ENCODE measurements at places on chromosomes 2 and 18. TPM values are rescaled to one million over a fixed set of nuclear protein-coding genes. Genes with fewer than 3 reads are reported as not detected.

DNA sequence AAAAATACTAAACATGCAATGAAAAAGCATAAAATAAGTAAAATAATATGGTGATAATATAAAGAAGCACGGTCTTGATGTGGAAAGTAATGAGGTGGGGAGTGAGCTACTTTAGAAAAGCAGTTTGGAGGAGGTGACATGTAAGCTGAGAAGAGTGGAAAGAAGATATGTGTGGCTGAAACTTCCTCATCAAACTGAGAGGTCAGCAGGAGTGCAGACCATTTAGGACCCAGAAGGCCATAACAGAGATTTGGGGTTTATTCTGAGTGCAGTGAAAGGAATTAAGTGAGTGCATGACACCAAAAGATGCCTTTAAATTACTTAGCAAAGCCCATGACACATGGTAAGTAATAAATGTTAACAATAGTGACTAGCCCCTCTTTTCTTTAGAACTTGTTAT lies 24.4 kb upstream of the TMEM182 start:
- DNase-seq, result no peak

DNA sequence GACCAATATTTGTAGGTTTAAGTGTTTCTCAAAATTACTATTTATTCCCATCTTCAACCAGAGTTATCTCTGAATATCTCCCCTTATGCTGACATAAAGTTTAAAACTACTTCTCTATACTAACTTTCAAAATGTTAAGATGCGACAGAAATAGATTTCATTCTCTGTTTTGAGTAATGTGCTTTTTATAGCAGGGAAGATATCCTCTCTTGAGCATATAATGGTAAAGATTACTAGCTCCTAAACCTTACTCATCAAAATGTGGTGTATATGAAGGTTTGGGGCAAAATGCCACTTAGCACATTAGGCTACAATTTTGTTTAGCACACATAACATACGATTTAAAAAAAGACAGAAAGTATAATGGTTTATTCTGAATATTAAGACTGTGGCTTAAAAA lies 54.4 kb downstream of the CWC22 start:
- no peak for DNase-seq

- DNase-seq, result no peak
Observed at GRCh38 chr2:238985041-238985729, 137.3 kb downstream of the TWIST2 start.

REG3A gene
- not detected for total RNA-seq

DNA sequence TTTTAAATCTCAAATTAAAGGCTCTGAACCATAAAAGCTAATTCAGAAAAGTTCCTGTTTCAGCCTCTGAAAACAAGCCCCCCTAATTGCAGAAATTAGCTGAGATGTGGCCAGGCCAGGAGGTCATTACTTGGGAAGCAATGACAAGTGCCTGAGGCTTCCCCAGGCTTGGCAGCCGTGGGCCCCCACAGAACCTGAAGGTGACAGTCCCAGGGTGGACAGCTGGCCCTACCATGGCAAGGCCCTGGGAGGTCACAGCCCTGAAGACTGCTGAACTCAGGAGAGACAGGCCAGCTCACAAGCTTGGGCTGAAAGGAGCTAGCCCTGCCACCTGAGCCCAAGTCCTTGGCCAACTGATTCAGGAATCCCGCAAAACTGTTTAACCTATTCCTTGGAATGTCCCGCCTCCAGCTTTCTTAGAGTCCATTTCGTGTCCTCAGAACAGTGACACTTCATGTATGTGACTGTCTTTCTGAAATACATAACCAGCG lies 54.3 kb upstream of the PKDCC start:
- DNase-seq, result no peak

- no peak for DNase-seq
Observed at GRCh38 chr2:153028626-153029025, 310.2 kb downstream of the ARL6IP6 start.

- no peak for DNase-seq
Observed at GRCh38 chr2:193963472-193964119, 1693.4 kb upstream of the SLC39A10 start.

KCNK3 gene
- total RNA-seq, result 0.73 TPM

RBM45 gene
- 13.2 TPM for total RNA-seq

GRCh38 chr2:119693967-119694366 lies 15.0 kb downstream of the TMEM177 start:
- DNase-seq, result no peak

- no peak for DNase-seq
Observed at GRCh38 chr2:224885836-224886547, 156.3 kb downstream of the DOCK10 start.

SMYD1 gene
- 0.27 TPM for total RNA-seq

SPDYA gene
- 1.4 TPM for total RNA-seq

Measured in esophagus squamous epithelium (tissue), 5 donors.